ENCODE measurements at places on chromosomes 11 and 22.

DNA sequence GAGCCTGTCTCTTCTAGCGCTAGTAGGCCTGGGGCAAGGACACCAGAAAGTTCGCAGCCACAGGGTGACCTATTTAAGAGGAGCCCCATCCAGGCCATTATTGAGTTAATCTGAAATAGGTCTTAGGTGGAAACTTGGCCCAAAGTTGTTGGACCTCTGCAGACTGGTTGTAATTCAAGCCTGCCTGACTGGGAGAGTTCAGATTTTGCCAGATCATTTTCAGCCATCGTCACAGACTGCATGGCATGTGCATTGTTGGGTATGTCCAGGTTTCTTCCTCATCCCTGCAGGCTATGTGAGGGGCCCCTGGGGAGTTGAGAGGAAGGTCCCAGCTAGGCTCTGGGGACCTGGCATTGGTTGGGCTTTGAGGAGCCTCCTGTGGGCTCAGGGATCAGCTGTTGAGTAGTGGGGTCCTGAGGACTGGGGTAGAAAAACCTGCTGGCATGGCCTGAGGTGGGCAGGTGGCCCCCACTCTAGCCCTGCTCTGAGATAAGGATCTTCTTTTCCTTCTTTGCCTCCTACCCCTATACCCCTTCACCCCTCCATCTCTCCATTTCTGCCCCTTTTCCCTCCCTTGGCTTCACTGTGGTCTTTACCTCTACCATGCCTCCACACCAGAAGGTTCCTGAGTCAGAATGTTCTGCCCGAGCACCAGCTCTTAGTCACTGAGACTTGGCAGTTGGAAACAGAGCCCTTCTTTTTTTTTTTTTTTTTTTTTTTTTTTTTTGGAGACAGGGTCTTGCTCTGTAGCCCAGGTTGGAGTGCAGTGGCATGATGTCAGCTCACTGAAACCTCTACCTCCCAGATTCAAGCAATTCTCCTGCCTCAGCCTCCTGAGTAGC lies 112.7 kb downstream of the MORC2 start:
- DNase-seq = no peak

DNA sequence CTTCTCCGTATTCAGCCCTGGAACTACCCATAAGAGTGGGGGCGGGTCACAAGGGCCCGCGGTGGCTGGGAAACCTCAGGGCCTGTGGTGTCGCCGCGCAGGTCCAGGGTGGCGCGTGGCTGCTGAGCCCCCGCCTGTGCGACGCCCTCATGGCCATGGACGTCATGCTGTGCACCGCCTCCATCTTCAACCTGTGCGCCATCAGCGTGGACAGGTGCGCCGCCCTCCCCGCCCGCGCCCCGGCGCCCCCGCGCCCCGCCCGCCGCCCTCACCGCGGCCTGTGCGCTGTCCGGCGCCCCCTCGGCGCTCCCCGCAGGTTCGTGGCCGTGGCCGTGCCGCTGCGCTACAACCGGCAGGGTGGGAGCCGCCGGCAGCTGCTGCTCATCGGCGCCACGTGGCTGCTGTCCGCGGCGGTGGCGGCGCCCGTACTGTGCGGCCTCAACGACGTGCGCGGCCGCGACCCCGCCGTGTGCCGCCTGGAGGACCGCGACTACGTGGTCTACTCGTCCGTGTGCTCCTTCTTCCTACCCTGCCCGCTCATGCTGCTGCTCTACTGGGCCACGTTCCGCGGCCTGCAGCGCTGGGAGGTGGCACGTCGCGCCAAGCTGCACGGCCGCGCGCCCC lies 2.4 kb downstream of the DRD4 start:
- DNase-seq = no peak

DNA sequence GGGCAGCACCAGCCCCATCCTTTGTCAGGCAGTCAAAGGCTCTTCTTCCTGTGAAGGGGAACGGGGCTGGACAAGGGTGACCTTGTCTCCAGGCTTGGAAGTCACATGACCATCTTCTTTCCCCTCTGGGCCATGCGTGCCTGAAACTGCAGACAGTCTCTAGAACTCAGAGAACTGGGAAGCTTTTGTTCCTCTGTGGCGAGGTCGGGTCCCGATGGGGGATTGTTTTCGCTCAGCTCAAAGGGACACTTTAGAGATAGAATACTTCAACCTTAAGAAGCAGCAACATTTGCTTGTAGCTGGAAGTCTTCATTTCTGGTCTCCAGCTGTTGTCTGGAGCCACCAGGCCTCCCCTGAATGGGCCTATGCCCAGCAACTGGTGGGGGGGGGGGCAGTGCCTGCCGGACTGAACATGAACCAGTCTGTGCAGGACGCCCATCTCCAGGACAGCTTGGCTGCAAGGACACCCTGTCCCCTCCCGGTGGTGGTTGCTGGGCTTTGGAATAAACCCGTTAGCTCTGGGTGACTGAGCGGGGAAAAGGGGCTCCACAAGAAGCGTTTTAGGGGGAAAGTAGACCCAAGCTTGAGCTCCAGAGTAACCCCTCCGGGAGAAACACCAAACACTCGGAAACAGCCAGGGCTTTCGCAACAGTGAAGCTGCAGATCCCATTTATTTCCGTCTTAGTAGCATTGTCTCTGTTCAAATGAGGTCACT lies 55.7 kb upstream of the EMID1 start:
- DNase-seq = peak; percentile 24

DNA sequence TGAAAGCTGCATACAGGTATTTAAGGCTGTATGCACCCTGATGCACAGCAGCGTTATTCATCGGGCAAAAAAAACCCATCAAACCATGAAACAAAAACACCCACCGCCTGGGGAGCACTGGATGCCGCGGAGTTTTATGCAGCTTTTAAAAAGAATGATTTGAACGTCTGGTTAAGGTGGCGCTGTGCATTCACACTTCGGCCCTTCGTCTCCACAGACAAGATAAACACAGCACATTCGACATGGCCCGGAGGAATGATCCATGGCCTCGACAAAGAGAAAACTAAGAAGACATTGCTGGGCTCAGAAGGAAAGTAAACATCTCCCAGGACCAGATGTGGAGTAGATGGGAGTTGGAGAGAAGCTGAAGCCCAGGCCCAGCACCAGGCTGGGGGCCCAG lies 40.8 kb upstream of the GAL start:
- no peak for DNase-seq

DNA sequence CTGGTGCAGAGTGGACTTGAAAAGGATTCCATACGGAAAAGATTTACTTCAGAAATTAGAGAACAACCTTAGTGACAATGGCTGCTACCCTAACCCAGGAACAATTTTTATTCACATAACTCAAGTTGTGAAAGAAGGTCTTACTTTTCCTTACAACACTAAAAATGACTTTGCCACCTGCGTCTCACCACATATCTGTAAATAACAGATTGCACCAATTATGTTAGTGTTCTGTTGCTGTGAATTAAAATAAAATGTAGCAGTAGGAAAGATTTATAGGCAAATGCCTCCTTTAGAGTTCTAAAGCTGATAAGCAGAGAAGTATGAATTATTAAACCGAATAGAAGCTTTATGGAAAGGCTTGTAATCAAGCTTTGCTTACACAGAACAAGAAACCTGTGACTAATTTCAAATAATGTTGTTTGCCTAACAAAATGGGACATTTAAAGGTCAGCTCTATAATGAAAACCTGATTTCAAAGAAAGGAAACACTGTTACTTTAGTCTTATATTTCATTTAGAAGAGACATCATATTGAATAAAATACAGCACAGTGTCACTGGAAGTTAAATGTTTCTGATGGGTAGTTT lies 2237.8 kb downstream of the LRRC4C start:
- no peak for DNase-seq

- no peak for DNase-seq
These were observed 1060.1 kb downstream of the NTM start for GRCh38 chr11:132430429-132431062.

DNA sequence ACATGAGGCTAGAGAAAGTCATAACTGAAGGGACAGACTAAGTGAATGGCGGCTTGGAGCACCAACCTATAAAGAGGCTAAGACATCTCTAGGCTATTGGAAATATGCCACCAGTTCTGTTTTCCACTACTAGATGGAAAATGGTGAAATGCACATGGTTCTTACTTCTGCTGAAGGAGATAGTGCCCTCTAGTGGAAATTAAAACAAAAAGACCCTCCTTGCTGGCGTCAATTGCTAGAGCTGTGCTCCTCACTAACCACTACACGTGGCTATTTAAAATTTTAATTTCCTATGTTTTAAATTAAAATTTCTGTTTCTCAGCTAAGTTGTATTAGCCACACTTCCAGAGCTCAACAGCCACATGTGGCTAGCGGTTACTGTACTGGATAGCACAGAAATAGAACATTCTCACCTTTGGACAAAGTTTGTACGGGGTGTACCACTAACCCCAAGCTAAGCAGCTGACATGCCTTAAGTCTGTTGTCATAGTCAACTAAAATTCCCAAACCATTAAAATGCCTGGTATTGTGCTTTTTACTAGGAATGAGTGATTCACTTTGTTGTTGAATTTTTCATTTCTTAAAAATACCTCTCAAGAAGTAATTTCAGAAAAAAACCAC lies 34.1 kb upstream of the CALCA start:
- no peak for DNase-seq

DNA sequence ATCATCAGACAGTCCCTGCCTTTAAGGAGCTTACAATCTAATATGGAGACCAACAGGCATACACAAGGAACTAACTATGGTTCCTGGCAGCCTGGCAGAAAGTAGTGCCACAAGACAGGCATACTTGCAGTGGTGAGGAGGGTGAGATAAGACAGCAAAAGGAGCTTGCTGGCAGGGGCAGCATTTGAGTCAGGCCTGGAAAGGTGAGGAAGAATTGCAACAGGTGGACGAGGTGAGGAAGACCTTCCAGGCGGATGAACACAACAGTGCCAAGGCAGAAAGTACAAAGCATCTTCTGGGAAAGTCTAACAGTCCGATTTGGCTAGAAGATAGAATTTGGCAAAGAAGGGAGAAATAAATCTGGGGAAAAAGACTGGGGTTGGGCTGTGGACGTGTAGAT lies 4.3 kb downstream of the DNAL4 start:
- no peak for DNase-seq

GRCh38 chr11:65537296-65537597 lies 12.4 kb downstream of the SCYL1 start:
- DNase-seq = no peak

DNA sequence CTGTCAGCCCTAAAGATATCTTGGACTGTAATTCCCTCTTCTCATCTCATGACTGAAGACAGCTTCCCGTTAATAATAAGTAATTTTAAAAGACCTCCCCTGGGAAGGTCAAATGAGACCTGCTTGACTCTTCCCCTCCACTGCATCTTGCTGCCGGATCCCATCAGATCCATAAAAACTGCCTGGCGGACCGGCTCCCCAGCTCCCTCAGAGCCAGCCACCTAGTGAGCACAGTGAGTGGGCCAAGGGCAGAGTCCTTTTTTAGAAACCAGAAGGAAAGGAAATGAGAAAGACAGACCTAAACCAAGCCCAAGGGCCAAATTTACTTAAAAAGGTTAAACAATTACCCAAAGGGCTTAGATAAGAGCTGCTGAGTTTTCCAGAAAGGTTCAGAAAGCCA lies 595.3 kb downstream of the OPCML start:
- no peak for DNase-seq

- DNase-seq = no peak
These were observed 72.2 kb downstream of the LARGE2 start for GRCh38 chr11:45994371-45995341.

DNA sequence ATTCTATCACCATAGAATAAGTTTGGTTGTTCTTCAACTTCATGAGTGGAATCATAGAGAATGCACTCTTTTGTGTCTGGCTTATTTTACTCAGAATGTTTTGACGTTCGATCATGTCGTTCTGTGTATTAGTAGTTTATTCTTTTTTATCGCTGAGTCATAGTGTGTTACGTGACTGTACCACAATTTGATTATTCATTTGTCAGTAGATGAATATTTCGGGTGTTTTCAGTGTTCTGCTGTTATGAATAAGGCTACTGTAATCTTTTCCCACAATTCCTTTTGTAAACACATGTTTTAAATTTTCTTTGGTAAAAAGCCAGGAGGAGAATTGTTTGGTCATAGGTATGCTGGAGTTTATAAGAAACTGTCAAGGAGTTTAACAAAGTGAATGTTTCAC lies 279.9 kb upstream of the B3GAT1 start:
- DNase-seq = no peak

- DNase-seq = no peak
These were observed 350.7 kb upstream of the NARS2 start for GRCh38 chr11:78925387-78925786.

GRCh38 chr11:66150725-66151124 lies 80.7 kb downstream of the PACS1 start:
- no peak for DNase-seq

GRCh38 chr11:128519338-128519737 lies 68.0 kb downstream of the ETS1 start:
- no peak for DNase-seq

DNA sequence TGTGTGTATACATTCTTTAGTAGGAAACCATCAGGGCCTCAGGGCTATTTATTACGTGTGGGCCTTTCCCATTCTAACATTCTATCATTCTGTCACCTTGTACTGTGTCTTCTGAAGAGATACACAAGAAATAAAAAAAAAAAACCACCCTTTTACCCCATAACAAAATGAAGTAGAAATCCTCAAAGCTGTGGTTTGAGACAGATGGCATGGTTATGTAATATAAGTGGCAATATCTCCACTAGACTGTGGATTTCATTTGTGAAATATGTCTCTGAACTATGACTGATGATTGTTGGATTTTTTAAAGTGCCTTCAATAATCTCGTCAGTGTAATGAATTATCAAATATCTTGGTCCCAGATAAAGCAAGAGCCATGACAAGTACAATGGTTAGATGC lies 150.0 kb upstream of the BLID start:
- no peak for DNase-seq

DNA sequence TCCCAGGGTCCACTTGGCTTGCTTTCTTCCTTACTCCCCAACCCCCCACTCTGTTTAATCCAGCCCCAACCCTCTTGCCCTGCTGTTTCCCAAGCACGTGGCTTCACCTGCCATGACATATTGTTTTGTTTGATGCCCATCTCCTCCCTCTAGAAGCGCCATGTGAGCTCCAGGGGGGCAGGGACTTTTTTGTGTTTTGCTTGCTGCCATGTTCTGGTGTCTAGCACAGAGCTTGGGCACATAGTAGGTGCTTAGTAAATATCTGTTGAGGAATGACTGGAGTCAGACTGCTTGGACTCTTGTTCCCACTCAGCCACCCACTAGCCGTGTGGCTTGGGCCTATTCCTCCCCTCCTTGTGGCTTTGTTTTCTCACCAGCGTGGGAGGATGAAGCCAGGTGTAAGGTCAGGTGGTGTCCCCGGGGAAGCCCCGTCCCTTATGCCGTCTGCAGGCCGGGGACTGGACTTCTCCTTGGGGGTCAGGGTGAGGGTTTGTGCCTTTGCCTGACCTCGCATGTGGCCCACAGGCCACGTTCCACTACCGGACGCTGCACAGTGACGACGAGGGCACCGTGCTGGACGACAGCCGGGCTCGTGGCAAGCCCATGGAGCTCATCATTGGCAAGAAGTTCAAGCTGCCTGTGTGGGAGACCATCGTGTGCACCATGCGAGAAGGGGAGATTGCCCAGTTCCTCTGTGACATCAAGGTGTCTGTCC lies 3.8 kb downstream of the AIP start:
- no peak for DNase-seq

DNA sequence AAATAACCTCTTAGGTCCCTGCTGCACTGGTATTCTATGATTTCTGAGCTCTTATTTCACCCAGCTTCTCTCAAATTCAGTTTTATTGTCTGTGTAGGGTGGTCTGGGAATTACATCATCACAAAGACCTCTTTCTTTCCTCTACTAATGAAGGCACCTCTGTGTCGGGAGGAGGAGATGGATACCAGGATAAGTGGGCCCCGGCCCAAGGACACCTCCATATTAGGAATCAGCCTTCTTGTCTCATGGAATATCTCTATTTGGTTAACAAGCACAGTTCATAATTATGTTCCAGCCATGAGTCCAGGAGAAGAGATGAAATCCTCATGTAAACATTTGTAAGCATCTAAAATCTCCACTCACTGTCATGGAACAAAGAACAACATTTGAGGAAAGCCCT lies 9.4 kb downstream of the PARVA start:
- DNase-seq = no peak

Measured in occipital lobe (tissue), 3 donors.